ENCODE measurements at places on chromosomes 11 and 22. TPM values are rescaled to one million over a fixed set of nuclear protein-coding genes. Genes with fewer than 3 reads are reported as not detected.

CDHR5 gene
- 0.14 TPM for total RNA-seq

RASD2 gene
- 0.80 TPM for total RNA-seq

TRIM34 gene
- 4.0 TPM for total RNA-seq

ST14 gene
- 0.30 TPM for total RNA-seq

SLC25A18 gene
- 0.15 TPM for total RNA-seq

PGA4 gene
- not detected for total RNA-seq

CATSPERZ gene
- 1.6 TPM for total RNA-seq

CARD16 gene
- total RNA-seq, result not detected

OR4D10 gene
- not detected for total RNA-seq

VSIG2 gene
- total RNA-seq, result not detected

HSD17B12 gene
- total RNA-seq, result 66.2 TPM

OR52E6 gene
- total RNA-seq, result not detected

MB gene
- 8.6 TPM for total RNA-seq

SLC7A4 gene
- not detected for total RNA-seq

TNKS1BP1 gene
- total RNA-seq, result 93.2 TPM

CAPN5 gene
- total RNA-seq, result 8.0 TPM

TBRG1 gene
- 18.3 TPM for total RNA-seq

OPCML gene
- not detected for total RNA-seq

TEX54 gene
- not detected for total RNA-seq

HOATZ gene
- not detected for total RNA-seq

MMP12 gene
- not detected for total RNA-seq

CRYBB3 gene
- total RNA-seq, result not detected

SLC22A9 gene
- total RNA-seq, result not detected

FOLH1 gene
- total RNA-seq, result not detected

PANX3 gene
- total RNA-seq, result not detected

DNAJB7 gene
- not detected for total RNA-seq

LINC01488 gene
- total RNA-seq, result not detected

OR51B2 gene
- not detected for total RNA-seq

Measured in A549 treated with GW870086 at 1 μM for 4 hours (cell line).